ENCODE measurements at places on chromosomes 16 and 17. TPM values are rescaled to one million over a fixed set of nuclear protein-coding genes. Genes with fewer than 3 reads are reported as not detected.

Gene ASPHD1
- total RNA-seq = 1.3 TPM

DNA sequence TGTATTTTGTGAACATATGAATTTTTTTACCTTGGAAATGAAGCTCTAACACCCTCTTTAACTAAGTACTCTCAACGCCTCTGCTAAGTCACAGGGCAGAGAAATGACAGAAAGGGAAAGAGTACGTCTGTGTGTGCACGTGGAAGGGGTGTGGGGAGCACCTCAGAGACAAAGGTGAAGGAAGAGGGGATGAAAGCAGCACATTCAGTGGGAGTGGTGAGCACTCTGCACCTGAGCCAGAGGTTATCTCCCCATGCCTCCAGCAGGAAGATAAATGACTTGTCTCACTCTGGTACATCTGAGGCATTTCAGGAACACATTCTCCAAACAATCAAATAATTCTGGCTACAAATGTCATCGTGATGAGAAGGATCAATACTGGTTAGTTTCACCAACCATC is 15.0 kb downstream of the GNA13 start:
- DNase-seq = no peak

GRCh38 chr16:10077861-10078260 is 104.4 kb downstream of the GRIN2A start:
- no peak for DNase-seq

GRCh38 chr17:40022961-40023541 is 7.8 kb downstream of the CSF3 start:
- DNase-seq = no peak

GRCh38 chr17:1762901-1763898 is 1.3 kb downstream of the SERPINF1 start:
- DNase-seq = no peak

Gene CCL4L2
- total RNA-seq = not detected

Gene APOBR
- total RNA-seq = not detected

Gene GJC1
- 14.1 TPM for total RNA-seq

DNA sequence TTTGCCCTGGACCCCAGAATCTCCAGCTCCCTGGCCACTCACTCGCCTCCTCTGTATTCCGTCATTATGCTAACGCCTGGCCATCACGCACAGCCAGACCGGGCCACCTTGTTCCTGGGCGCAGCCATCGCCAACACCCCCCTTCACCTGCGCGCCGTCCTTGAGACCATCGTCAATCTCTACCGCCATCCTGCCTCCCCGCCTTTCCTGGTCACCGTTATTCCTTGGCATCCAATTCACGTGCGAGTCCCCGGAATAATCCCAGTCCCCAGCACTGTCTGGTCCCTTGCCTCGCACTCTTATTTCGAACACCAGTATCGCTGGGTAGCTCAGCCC is 541 bp downstream of the VKORC1 start:
- no peak for DNase-seq

DNA sequence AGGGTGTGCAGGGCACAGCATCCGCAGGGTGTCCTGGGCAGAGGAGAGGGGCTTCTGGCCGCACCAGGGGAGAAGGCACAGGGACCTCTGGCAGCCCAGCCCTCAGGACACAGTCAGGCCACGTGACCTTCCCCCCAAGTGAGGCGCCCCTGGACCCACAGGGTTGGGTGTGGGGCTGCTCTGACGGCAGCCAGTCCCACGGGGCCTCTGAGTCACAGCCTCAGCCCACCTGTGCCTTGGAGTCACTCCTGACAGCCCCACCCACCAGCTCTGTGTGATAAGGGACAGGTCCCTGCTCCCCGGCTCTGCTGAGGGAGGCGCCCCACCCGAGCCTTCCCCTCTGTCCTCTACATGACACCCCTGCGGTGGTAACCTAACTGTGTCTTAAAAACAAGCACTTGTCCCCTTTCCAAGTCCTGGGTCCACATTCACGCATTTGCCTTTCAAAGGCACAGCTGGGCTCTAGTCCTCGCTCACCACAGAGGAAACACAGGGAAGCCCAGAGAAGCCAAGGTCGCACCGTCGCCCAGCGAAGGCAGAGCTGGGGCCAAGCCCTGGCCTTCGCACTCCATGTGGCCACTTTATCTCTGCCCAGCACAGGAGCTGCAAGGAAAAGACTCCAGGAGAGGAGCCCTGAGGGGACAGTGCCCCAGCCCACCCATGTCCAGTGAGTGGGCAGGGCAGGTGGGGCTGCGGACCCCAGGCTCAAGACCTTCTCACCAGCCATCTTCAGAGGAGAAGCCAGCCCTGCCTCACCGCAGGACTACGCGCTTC is 5.1 kb upstream of the NPTX1 start:
- no peak for DNase-seq

Gene SMTNL2
- total RNA-seq = not detected

All from pulmonary artery endothelial cell (primary cell).